CD4-positive, alpha-beta T cell treated with Interleukin-17A for 4 hours (primary cell): ENCODE measurements at places on chromosomes 2 and 18.

GRCh38 chr2:218465987-218466633 is 47.2 kb downstream of the VIL1 start:
- DNase-seq = no peak

GRCh38 chr18:48165111-48165866 is 234.8 kb upstream of the SMAD2 start:
- no peak for DNase-seq

DNA sequence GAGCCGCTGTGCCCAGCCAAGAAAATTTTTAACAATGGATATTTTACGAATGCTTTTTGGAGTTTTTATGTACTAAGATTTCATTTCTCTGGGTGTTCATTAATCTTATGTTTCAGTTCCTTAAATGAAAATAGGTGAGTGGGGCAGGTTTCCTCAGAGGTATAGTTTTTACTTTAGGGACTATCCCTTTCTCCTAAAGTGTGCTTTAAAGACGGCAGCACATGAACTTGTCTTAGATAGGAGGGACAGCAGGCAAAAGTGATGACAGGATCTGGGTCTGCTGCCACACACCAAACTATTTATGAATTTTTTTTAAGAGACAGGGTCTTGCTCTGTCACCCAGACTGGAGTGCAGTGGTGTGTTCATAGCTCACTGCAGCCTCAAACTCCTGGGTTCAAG is 8.0 kb upstream of the REL start:
- no peak for DNase-seq

GRCh38 chr2:2569306-2569705 is 238.2 kb upstream of the MYT1L start:
- no peak for DNase-seq

GRCh38 chr2:200239216-200239615 is 67.3 kb upstream of the SPATS2L start:
- DNase-seq = no peak

GRCh38 chr2:236687296-236687965 is 117.8 kb downstream of the ACKR3 start:
- no peak for DNase-seq

- DNase-seq = no peak
Observed at GRCh38 chr18:64929036-64929435, 780.1 kb upstream of the LINC00305 start.

GRCh38 chr2:1448009-1448408 is 34.7 kb downstream of the TPO start:
- no peak for DNase-seq
